ENCODE measurements at places on chromosomes 13 and 19.

DNA sequence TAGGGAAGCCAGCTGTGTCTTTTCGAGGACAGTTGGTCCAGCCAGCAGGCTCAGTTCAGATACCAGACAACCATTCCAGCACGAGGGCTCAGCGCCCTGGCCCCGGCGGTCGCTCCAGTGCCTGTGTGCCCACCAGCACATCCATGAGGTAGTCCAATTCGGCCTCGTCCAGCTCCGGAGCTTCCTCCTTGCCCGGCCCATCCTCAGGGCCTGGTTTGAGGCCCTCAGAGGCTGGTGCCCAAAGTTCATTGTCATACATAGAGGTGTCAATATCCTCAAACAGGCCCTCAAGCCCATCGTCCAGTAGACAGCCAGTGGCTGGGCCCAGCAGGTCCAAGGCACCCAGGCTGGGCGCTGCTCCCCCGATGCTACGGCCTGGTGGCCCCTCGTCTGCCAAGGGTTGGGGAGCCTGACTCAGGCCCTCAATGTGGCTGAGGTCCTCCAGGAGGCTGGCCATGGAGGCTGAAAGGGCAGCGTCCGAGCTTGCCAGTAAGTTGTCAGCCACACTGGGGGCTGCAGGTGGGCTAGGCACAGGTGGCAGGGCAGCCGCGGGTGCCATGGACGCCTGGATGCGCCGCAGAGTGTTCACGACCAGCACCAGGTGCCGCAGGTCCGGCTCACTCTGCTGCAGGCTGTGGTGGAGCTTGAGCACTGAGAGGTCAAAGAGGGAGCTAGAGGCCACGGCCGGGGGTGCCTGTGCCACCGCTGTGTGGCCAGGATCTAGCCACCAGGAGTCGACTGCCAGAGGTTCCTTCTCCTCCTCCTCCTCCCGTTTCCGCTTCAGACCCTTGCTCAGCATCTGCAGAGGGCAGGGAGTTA is 2.8 kb downstream of the SERTAD1 start:
- no peak for DNase-seq

DNA sequence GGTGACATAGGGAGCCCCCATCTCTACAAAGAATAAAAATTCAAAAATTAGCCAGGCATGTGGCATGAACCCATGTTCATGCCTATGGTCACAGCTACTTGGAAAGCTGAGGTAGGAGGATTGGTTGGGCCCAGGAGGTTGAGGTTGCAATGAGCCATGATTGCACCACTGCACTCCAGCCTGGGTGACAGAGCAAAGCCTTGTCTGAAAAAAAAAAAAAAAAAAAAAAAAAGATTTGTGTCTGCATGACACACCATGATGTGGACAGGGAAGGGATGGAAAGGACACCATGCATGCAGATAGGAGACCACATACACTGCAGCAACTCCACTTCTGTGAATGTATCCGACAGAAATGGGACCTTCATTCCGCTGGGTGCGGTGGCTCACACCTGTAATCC is 34.0 kb upstream of the HOMER3 start:
- DNase-seq: no peak

GRCh38 chr19:23415034-23415433 is 19.8 kb upstream of the ZNF91 start:
- DNase-seq: no peak

DNA sequence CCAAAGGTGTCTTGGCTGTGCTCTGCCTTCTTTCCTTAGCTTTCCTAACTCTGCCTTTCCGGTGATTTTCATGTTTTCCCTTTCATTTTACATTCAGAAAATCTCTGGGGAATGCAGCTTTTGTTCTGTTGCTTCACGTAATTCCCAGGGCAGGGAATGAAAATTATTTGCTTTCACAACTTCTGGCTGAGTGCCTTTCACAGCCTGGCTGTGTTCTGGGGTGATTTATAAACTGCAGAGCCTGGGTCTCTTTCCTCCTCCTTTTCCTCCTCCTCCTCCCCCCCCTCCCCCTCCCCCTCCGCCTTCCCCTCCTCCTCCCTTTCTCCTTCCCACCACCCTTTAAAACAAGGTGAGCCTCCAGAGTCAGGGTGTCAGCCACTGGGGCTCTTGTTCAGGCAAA is 84.3 kb downstream of the RNASEH2B start:
- no peak for DNase-seq

GRCh38 chr19:8682931-8683330 is 15.7 kb downstream of the ACTL9 start:
- no peak for DNase-seq

GRCh38 chr13:94065741-94066140 is 413.7 kb downstream of the DCT start:
- DNase-seq: no peak

DNA sequence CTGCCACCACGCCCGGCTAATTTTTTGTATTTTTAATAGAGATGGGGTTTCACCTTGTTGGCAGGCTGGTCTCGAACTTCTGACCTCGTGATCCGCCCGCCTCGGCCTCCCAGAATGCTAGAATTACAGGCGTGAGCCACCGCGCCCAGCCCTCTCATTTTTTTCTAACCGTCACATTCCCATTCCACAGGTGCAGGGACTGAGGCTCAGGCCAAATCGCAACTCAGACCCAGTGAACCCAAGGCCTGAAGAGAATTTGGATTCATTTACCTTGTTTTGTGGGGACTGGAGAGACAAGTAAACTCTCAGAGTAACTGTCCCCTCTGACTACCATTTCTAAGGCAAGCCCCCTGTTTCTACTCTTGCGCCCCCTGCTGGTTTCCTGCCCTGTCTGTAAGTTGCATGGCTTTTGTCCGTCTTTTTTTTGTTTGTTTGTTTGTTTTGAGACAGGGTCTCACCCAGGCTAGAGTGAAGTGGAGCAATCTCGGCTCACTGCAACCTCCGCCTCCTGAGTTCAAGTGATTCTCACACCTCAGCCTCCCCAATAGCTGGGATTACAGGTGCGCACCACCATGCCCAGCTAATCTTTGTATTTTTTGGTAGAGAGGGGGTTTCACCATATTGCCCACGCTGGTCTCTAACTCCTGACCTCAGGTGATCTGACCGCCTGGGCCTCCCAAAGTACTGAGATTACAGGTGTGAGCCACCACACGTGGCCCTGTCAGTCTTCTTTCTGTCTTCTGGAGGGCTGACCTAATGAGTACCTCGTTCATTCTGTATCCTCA is 2.3 kb upstream of the STRN4 start:
- no peak for DNase-seq

DNA sequence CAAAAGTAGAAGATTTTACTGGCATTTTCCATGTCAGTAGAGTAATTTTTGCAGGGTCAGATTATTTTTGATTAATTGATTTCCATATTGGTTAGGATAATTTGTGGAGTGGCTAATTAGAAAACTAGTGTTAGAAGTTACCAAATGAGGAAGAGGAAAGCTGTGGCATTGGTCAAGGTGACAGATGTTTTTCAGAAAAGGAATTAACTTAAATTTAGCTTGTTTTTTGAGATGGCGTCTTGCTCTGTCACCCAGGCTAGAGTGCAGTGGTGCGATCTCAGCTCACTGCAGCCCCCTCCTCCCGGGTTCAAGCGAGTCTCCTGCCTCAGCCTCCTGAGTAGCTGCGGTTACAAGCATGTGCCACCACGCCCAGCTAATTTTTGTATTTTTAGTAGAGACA is 28.8 kb downstream of the LSM14A start:
- DNase-seq: no peak

DNA sequence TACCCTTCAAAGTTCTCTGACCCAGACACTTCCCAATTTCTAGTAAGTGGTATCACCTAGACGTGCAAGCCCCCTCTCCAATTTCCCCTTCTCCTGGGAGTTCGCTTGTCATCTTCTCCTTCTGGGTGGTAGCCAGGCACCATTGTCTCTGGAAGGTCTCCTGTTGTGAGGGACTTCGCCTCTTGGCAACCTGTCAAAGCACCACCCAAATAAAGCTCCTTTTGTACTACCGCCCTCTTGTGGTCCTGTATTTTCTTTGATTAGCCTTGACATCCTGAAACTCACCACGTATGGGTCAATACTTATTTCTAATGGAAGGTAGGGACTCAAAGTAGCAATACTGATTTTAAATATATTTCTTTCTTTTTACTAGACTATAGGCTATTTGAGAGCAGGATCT is 8.2 kb downstream of the GPC5 start:
- DNase-seq: no peak

- DNase-seq: peak; percentile 72
Observed at GRCh38 chr19:16134510-16134909, 9.0 kb upstream of the HSH2D start.

DNA sequence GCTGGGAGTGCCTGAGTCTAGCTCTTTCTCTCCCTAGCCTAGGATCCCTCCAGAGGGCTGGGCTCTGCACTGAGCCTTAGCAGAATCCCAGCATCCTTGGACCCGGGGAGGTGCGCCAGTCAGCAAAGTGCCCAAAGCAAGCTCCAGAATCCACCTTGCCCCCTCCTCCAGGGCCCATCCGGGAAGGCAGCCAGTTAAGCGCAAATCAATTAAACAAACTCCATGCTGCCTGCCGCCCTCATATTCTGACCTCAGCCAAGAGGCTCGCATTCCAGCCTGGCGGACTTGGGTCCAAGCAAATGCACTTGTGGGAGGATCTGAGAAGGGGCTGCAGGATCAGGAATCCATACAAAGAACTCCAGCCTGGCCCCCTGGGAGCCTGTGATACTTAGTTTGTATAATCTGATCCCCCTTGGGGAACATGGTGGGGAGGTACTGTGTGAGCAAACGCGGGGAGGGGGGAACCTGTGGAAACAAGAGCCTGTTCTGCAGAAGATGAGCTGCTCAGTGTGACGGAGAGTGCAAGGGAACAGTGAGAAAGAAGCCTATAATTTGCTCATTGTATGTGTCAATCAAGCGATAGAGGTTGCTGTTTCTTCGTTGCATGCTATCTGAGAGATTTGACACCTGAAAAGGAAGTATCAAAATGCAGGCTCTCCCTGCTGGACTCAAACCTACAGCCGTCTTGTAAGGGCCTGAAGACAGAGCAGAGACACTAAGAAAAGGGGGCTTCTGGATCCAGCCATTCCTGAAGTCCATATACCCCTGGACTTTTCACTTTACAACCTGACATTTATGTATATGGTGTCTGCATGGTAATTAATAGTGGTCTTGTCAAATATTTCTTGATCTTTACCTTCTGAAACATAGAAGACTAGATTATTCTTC is 29.4 kb downstream of the ZNRF4 start:
- DNase-seq: no peak

- no peak for DNase-seq
Observed at GRCh38 chr19:33268162-33268991, 34.0 kb downstream of the CEBPA start.

- no peak for DNase-seq
Observed at GRCh38 chr13:42239644-42240043, 32.3 kb upstream of the AKAP11 start.

DNA sequence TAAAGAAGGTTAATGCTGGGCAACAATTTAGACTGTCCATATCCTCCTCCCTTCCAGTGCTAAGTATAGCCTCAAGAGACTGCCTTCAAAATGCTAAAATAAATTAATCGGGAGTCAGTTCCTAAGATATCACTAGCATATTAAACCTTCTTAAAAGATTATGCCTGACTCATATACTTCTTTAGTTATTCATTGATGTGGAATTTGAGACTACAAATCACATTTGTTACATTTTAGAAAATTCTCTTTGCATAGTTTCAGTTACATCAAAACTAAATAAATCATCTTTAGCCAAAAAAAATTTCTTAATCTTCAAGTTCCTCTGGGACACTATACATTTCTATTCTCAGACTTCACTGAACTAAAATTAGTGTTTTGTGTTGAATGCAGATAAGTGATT is 769.1 kb downstream of the PCDH9 start:
- DNase-seq: no peak

DNA sequence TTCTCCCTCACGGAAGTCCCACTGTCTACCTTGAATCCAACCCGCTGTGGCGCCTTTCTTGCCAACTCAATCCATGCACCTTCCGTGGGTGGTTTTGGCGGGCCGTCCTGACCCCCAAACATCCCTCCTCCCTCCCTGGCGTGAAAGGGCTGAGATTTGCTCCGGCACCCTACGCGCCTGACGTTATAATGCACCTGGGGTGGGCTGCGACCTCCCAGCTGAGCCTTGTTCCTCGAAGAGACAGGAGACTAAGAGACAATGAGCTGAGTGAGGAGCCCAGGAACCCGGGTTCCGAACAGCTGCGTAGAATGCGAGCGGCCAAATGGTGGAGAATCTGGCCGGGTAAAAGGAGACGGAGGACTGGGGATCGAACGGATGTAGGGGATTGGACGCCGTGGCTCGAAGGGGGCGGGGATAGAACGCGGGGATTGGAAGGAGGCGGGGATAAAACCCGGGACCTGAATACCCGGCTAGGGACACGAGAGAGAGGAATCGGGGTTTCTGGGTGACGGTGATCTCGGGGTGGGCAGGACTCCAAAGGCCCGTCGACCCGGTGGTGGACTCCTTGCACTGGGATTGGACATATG is at the start of gene CPT1C:
CPT1C (plus strand) TSS at position 461 of the 587 bp plus-strand sequence. CDS start 1,137 bp downstream, outside the sequence.
- DNase-seq: no peak

DNA sequence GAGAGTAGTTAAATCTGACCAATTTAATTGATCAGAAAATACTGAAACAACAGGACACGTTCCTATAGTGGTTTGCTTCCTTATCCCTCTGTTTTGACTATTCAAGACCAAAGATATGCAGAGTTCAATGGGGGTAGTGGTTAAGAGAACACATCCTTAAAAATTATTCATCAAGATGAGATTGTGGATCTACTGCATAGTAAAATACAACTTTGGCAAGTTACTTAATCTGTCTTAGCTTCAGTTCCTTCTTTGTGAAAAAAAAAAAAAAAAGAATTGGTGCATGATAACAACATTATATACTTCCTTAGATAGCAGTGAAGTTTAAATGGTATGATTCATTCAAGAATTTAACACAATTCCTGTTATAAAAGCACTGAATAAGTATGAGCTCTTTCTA is 552.1 kb downstream of the DCT start:
- no peak for DNase-seq

DNA sequence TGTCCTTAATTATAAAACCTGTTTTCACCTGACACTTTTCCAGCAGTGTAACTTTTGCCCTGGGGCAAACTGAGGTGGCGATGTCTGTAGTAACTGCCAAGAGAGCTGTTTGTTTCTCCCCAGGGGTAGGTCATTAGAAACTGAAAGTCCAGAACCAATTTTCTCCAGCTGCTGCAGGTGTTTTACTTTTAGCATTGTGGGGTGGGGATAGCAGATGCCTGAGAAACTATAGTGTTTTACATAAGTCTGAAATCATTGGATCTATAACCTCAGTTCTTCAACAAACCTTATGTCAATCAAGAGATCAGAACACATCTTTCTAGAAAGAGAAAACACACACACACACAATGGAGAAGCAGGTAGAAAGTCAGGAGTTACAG is 92.7 kb downstream of the LHFPL6 start:
- DNase-seq: peak; percentile 17

DNA sequence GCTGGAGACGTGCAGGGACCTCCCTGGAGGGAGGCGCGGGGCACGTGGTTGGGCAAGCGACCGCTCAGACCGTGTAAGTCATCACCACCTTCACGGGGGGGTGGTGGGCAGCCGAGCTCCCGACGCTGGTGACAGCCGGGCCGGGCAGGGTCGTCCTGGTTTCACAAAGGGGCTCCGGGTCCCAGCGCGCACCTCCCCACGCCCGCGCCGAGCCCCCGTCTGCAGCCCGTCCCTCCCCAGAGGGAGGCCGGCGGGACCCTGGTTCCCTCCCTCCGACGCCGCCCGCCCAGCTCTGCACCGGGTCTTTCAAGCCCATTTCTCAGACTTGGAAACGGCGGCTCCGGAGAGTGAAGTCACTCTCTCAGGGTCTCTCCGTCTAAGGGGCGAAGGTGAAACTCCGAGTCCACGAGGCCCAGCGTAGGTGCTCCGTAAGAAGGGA is 729 bp upstream of the ARID3A start:
- no peak for DNase-seq

All from GM12878 (cell line).